ENCODE measurements at places on chromosomes 7 and 10.

- DNase-seq = no peak
Observed at GRCh38 chr7:100682228-100682741, 8.7 kb downstream of the GNB2 start.

- no peak for DNase-seq
Observed at GRCh38 chr7:3206101-3206500, 95.0 kb upstream of the SDK1 start.

GRCh38 chr7:150444674-150445365, 5.6 kb upstream of the GIMAP8 start:
- no peak for DNase-seq

GRCh38 chr7:37229381-37229780, 219.3 kb downstream of the ELMO1 start:
- no peak for DNase-seq

GRCh38 chr7:44607141-44608068, 978 bp downstream of the OGDH start:
- DNase-seq = no peak

- DNase-seq = no peak
Observed at GRCh38 chr10:116134322-116134721, 138.7 kb downstream of the GFRA1 start.

- DNase-seq = no peak
Observed at GRCh38 chr10:13382703-13383398, 34.8 kb upstream of the SEPHS1 start.

DNA sequence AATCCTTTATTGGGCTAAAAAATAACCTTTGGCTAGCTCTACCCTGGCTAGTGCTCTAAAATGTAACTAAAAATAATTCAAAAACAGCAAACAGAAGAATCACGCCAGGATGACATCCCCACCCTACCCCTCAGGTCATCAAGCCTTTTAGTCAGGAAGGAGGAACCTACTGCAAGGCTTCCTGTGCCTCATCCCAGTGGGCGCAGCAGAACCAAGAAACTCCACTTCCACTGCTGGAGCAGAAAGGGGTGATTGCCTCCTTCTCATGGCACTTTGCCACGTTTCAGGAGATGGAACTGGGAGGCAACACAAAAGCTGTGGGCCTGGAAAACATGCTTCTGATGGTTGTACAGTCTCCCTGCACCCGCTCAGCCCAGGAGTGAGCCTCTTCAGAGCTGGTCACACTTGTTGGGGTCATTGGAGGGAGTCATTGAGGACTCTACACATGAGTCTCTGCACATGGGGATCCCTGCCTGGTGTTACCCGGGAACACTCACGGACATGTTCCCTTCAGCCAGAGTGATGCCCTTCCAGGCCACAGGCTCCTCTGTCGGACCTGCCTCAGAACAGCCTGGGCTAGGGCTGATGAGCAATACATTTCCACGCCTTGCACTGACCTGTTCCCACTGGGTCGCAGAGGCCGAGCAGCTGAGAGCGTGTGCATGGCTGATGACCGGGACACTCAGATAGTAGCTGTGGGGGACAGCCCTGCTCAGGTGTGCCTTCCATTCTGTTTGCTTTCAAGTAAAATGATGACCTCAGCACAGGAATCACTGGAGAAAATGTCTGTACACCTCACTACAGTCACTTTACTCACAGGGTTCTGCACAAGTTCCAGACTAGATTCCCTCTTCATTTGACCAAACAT, 355.3 kb downstream of the FGFR2 start:
- no peak for DNase-seq

GRCh38 chr7:6020371-6021286, 10.5 kb upstream of the ANKRD61 start:
- DNase-seq = no peak

GRCh38 chr7:50449501-50449880, 659 bp downstream of the FIGNL1 start:
- peak; percentile 4 for DNase-seq

DNA sequence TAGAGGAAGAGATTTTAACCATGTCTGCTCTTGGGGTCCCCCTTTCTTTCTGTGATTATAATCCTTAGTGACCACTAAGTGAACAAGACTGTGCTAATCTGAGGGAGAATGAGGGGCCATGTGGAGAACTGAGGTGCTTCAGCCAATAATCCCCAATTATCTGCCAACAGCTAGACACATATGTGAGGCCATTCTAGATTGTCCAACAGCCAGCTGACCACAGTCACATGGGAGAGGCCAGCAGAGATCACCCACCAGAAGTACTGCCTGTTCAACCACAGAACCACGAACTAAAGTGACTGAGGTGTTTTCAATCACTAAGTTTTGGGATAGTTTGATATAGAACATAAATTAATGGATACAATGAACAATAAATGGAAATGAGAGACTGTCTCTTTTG, 74.3 kb downstream of the SEMA3E start:
- no peak for DNase-seq

- DNase-seq = no peak
Observed at GRCh38 chr7:122457969-122458368, 153.4 kb upstream of the FEZF1 start.

GRCh38 chr7:144656965-144657517, 178.8 kb downstream of the TPK1 start:
- DNase-seq = no peak

DNA sequence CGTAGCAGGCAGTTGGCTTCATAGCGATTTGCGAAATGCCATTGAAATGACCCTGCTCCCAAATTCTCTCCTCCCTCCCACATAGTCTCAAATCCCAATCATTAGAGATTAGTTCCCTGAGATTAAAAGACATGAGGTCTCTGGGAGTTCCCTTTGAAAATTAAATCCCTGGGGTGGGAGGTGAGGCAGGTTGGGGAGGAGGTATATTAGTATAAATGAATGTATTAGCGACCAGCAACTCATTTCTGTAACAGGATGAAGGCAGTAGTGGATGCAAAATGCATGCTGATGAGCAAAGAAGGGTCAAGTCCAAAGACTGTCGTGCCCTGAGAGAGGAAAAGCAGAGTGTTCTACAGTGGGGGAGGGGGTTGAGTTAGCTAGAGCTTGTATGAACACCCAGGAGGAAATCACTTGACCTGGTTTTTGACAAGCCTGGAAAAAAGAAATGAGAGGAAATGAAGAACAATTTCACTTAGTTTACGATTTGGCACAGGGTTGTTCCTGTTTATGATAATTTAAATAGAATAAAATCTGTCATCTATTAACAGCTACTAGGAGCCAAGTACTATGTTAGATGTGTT, 79.6 kb upstream of the MTPN start:
- DNase-seq = no peak

DNA sequence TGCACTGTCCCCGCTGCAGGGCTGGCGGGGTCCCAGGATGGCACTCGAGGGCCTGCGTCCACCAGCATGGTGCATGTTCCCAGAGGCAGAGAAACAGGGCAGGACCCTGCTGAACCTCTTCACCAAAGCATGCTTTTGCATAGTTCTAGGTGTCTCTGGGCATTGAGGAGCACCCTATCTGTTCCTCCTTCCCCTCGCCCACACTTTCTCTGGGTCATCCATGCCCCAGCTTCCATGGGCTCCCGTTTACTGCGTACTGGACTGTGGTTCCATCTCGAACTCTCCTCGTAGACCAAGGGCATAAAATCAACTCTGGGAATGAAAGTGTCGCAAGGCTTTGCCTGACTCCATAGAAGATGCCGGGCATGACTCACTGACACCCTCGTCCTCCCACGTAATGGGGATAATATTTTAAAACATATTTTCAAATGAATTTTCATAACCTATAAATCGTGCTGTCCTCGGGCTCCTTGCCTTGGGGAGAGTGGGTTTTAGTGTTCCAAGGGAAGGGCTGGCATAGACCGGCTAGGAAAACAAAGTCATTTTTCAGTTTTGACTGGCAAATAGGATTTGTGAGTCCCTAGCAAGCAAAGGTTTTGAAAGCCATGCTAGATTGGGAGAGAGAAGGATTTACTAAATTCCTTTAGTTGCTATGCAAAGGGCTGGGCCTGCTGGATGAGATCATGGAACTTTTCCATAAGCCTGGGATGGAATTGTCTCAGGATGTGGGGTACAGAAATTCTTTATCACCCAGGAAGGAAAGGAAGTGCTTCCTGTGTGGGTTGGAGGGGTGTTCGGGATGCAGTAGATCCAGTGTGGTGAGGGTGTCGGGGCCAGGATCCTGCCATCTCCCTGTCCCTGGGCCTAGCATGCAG, 498.7 kb upstream of the MKI67 start:
- no peak for DNase-seq

GRCh38 chr10:46318799-46319198, 32.0 kb downstream of the ANTXRL start:
- no peak for DNase-seq

DNA sequence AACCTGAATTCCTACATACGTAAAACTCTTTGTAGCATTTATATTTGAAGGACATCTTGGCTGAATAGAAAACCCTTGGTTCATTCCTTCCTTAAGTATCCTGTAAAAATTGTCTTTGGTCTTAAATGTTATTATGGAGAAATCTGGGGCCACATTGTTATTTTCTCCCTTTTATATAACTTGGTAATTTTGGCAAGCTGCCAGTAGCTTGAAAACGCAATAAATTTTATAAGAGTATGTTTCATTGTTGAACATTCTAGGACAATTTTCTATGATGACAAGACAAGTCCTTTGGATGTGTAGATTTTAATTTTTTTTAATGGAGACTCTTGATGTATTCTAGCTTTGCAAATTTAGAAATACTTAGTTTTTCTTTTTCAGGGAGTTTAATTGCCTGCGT, 191.9 kb downstream of the ABCA13 start:
- DNase-seq = no peak

GRCh38 chr7:39985398-39985918, 35.4 kb downstream of the CDK13 start:
- no peak for DNase-seq

DNA sequence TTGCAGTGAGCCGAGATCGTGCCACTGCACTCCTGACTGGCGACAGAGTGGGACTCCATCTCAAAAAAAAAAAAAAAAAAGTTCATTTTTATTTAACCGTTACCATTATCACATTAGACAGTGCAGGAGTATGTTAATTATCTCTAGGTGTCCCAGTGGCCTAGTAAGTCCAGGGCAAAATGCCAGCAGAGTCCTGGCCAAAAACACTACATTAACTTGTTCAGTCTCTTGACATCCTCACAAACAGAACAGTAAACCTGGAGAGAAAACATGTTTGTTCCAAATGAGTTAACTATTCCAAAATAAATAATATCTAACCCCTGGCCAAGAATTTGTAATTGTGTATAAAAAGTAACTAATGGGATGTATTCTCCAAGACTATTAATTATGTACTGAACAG, 43.2 kb downstream of the PTPRZ1 start:
- DNase-seq = no peak

- DNase-seq = no peak
Observed at GRCh38 chr10:75610183-75610582, 178.8 kb downstream of the LRMDA start.

- DNase-seq = no peak
Observed at GRCh38 chr7:107370816-107371215, 99.0 kb upstream of the GPR22 start.

DNA sequence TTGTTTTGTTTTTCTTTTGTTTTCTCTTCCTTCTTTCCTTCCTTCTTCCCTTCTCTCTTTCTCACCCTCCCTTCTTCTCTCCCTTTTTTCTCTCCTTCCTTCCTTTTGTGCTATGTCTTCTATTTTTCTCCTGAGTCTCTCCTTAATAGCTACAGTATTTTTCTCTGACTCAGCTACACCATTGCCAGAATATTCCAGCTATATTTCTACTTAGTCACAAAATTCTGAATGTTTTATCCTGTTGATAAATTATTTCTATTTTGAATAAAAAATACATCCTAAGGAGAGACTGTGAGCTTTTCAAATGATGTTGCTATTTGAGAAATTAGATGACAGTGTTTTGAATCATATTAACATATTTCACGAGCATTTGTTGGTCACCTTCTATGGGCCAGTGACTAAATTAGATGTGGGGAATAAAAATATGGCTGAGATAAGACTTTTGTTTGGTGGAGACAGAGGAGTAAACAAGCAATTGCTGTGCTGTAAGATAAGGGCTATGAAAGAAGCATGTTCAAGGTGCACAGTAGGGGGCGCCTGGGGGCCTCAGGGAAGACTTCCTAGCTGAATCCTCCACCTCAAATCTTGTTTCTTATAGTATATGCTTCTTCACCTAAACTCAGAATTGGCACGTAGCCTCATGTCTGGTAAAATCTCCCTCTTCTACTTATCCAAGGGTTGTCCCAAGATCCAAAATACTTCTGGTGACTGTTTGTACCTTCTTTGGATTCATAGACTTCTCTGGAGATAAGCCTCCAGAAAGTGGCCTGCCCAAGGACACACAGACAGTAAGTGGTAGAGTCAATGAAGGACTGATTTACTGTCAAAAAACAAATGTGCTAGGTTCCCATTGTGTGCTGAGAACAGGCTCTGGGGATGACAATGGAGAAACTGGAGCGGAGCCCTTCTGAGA, 115.5 kb upstream of the CREB5 start:
- DNase-seq = no peak

GRCh38 chr10:34151931-34152330, 663.2 kb downstream of the PARD3 start:
- no peak for DNase-seq

- no peak for DNase-seq
Observed at GRCh38 chr7:151247611-151248345, 716 bp downstream of the SMARCD3 start.

- DNase-seq = no peak
Observed at GRCh38 chr7:155526225-155526624, 20.1 kb downstream of the CNPY1 start.

- no peak for DNase-seq
Observed at GRCh38 chr7:155530601-155531000, 15.8 kb downstream of the CNPY1 start.

GRCh38 chr10:49642311-49642710, 28.5 kb downstream of the CHAT start:
- DNase-seq = no peak

DNA sequence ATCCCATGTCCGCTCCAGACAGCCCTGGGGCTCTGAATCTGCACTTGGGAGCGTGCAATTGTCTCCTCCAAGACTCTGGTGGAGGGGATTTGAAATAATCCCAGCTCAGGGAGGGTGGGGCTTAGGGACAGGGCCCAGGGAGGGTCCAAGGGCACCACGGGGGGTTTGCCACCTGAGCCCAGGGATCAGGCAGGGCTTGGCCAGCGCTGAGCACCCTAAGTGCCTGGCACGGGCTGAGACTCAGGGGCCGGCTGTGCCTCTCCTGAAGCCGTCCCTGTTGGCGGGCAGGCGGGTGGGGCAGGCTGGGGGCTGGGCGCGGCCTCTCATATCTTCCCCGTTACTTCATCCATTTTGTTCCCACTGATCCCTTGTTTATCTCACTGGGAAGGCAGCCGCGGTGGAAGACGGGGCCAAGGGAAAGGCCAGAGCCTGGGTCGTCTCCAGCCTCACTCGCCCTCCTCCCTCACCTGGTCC, 41.8 kb upstream of the ELN start:
- no peak for DNase-seq

DNA sequence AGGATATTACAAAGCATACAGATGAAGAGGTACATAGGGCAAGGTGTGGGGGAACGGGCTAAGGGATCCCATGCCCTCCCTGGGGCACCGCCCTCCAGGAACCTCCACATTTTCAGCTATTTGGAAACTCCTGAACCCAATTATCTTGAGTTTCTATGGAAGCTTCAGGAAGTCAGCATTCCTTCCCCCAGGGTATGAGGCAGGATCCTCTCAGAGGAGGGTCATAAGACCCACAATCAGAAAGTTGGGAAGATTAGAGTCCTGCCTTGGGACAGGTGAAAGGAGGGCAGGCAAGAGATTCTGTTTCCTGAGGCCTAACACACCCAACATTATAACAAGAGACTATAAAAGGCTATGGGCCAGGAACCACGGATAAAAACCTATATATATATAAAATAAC, 98.0 kb downstream of the RALA start:
- DNase-seq = no peak

GRCh38 chr7:45564886-45565455, 9.2 kb upstream of the ADCY1 start:
- no peak for DNase-seq

GRCh38 chr10:44805466-44806210, 105.5 kb upstream of the TMEM72 start:
- no peak for DNase-seq
